ENCODE measurements at places on chromosomes 2 and 18. TPM values are rescaled to one million over a fixed set of nuclear protein-coding genes. Genes with fewer than 3 reads are reported as not detected.

- peak; percentile 46 for DNase-seq
Observed at GRCh38 chr2:189549449-189549832, 31.1 kb downstream of the SLC40A1 start.

- DNase-seq = no peak
Observed at GRCh38 chr2:120866483-120867140, 130.9 kb downstream of the GLI2 start.

DNA sequence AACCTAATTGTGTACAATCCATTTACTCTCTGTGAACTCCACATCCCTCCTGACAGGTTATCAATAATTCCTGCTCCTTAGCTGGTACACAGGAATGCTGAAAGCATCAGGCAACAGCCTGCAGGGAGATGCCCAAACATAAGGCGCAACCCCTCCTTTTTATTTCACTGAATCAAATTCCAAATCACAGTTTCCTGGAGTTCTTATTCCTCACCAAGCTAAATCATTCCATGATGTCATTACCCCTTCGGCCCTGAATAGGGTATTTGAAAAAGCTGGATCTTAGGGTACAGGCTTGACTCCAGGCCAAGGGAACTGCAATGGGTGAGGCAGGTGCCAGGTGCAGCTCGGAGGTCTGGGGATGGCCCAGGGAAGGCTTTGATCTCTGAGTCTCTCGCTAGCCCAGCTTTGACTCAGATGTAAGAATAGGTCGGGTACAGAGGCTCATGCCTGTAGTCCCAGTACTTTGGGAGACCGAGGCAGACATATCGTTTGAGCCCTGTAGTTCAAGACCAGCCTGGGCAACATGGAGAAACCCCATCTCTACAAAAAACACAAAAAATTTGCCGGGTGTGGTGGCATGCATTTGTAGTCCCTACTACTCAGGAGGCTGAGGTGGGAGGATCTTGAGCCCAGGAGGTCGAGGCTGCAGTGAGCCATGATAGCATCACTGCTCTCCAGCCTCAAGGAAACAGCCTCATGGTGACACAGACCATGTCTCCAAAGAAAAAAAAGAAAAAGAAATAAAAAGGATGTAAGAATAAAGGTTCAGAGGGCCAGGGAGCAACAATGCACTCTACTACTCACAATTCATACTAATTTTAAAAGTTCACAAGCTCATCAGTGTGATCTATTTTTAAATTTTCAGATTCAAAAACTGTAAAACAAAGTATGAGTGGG, 6.8 kb downstream of the FHL2 start:
- no peak for DNase-seq

- DNase-seq = no peak
Observed at GRCh38 chr2:233088972-233089345, 28.8 kb downstream of the INPP5D start.

SLC4A1AP gene
- total RNA-seq = 16.2 TPM
